ENCODE measurements at places on chromosomes 1 and 21.

DNA sequence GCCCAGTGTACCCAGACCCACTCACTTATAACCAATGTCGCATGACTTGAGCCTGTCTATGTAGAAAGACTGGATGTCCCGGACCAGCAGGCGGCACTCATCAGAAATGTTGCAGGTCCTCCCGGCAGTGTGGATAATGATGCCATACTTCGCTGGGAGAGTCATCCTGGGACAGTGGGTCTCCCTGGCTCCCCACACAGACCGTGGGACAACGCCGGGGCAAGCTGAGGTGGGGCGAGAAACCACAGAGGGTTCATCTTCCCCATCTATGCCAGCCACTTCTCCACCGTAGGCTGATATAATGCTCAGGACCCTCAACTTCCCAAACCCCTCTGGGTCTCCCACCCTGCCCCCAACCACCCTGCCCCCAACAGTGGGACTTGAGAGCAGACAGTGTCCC lies 8.3 kb downstream of the PGLYRP4 start:
- peak; percentile 4 for DNase-seq

DNA sequence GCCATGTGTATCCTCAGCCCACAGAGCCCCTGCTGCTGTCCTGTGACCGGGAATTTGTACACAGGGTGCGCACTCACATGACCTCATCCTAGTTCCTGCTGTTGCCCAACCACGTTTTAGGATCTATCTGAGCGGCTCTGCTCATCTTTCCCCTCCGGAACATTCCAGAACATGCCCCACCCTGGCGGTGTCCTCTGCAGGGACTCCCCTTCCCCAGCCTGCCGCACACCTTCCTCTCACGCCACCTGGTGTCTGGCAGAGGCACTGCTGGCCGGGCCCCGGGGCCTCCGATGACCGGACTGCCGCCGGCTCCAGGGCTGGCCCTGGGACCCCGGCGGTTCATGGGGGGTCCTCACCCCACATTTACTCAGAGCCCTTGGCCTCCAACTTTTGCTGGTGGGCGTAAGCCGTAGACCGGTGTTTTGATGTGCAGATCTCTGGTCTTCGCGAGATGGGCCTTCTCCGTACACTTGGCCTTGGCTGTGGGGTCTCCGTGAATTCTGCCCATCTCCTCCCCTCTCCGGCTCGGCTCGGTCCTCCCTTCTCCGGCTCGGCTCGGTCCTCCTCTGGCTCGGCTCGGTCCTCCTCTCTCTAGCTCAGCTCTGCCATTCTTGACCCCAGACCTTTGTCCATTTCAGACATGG lies 29.5 kb downstream of the ARHGEF16 start:
- DNase-seq: peak; percentile 76

GRCh38 chr1:59266180-59266926 lies 30.5 kb upstream of the FGGY start:
- no peak for DNase-seq

- DNase-seq: no peak
Measured at GRCh38 chr1:175830500-175830899, 87.1 kb upstream of the TNR start.

- DNase-seq: peak; percentile 72
Measured at GRCh38 chr1:31937300-31938183, 626 bp downstream of the PTP4A2 start.

DNA sequence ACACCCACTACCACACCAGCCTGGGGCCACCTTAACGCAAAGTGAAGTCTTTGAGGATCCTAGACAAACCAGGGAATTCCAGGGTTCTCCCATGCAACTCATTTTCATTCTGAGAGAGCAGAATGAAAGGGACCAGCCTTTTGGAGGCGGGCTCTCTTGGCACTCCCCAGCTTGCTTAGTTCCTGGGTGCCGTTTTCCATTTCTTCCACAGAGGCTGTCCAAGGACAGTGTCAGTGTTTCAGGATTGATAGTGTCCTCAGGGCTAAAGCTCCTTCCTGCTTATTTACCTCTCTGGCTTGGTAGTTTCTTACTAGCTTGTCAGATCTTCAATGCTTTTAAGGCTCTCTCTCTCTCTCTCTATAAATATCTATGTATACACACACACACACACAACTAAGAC lies 30.1 kb upstream of the GNG4 start:
- no peak for DNase-seq

DNA sequence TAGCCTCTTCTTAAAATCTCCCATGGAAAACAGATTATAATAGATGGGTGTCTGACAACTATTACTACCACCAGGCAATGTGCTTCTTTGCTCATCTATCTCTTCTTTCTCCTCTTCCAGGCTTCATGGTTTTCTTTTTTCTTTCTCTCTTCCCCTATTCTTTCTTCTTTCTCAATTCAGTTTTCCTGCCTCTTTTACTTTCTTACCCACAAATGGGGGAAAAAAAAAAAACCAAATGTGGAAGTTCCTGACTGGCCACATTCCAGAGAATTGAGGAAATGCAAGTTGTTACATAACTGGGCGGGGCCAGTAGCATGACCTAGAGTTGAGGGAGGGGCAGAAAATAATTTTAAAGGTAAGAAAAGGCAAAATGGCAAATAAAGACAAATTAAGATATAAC lies 10.9 kb upstream of the SMG7 start:
- no peak for DNase-seq

GRCh38 chr21:42500736-42501135 lies 4.7 kb upstream of the RSPH1 start:
- DNase-seq: no peak

- no peak for DNase-seq
Measured at GRCh38 chr1:181180407-181181031, 92.0 kb downstream of the IER5 start.

DNA sequence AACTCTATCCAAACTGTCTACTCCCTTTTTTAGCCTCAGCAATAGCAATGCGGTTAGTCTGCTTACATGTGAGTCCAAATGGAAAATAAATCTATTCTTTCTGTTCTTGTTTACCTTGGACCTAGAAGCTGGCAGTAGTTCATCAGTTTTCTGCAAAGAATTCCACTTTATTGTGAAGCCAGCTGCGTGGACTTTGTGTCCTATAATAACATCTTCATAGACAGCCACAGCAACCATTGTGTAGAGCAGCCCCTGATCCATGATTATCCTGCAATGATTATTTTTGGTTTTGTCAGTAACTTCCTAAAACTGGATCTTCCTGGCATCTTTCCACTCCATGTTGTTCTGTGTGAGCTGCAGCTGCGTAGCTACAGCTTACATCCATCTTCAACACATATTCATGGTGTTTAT lies 408.7 kb downstream of the NUF2 start:
- DNase-seq: no peak

DNA sequence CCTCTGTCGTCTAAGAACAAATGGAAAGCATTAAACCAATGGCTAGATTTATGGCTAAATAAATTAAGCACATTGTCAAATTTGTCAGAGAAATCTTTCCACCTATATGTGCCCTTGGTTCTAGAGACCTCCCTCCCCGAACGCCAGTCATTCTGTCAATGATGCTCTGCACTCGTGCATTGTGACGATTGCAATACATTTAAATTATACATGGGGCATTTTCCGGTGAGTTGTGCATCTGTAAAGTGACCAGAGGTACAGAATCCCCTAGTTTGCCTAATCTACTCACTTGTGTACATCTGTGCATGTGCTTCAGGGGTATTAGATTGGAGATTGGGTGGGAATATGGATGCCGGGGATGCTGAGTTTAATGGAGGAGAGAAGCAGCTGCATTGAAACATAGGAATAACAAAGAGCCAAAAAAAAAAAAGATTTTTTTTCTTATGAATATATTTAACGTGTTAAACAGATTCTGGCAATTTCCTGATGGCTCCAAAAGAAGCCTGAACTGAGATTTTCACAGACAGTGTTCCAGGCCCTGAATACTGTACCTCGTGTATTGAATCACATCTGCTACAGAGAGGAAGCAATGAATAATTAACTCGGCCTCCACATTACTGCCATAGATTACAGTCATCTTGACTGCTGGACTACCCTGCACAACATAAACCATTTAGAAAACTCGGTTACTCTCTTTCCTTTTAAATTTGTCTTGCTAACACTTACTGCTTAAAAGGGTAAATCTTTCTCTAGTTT lies 149.0 kb upstream of the C1orf87 start:
- no peak for DNase-seq

DNA sequence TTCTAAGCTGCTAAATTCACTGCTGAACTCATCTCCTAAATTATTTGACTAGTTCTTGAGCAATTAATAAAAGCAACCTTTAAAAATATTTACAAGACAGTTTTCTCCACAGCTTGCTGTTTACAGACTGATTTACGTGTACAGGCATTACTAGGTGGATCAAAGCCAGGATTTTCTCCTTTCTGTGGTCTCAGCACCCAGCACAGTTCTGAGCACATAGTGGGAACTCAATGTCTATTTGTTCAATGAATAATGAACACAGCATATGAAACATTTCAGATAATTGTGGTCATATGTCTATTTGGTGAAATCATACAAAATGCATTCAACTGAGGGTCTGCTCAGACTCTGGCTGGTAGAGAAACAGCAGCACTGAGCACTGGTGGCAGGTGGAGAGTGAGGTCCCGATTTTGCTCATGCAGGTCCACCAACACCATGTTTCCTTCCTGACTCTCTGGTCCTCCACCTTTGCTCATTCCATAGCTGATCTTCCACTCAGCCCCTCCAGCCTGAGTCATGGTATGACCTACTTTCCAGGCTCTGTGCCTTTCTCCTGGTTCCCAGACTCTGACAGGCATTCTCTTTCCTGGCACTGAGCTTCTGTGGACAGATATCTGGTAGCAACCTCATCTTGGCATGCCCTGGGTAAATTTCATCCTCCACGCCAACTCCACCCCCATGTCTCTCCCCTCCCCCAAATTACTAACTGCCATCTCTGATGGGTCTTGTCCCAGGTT lies 311.3 kb downstream of the TGFB2 start:
- DNase-seq: no peak

GRCh38 chr1:198837278-198838021 lies 198.6 kb downstream of the PTPRC start:
- DNase-seq: peak; percentile 74

- DNase-seq: no peak
Measured at GRCh38 chr1:229058111-229058561, 212.8 kb upstream of the RAB4A start.

DNA sequence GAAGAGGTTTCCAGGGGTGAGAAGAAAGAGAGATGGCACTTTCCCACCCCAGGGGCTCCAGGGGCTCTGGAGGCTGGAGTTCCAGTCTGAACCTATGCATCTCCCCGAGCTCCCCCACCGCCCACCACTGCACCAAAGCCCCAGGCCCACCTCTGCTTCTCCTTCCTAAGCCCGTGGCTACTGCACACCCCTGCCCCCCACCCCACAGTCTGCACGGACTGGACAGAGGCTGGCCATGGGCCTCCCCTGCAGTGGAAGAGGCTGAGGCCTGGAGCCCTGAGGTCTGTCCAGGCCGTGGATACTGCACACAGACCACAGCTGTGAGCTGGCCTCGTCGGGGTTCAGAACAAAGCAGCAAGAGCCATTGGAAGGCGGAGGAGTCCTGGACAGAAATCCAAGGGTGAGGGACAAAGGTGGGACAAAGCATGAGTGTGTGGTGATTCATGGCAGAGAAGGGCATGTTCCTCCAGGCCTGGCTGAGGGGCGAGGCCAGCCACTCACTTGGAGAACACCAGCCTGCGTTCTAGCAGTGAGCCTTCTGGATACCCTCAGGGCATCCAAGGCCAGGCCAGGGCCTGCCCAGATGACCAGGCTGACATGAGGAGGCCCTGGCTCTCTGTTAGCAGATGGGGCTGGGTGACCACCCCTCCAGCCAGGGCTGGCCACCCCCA lies 244.8 kb upstream of the VAMP3 start:
- no peak for DNase-seq

DNA sequence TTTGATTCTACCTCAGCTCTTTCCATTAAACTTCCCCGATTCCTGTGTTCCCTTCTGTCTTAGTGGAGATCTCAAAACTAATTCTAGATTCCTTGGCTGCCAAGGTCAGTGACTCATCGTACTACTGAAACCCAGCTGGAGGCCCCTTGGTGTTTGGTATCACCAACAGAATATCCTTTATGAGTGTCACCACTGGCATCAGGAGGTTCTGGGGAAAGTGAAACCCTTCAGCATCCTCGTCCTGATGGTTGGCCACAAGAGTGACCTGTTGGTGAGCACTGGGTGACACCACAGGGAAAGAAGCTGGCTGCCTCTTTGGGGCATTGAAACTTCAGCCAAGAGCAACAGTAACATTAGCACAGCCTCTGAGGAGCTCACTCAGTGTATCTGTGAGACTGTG lies 9.6 kb downstream of the RAB42 start:
- no peak for DNase-seq

- DNase-seq: no peak
Measured at GRCh38 chr21:41631564-41632461, 123.9 kb upstream of the TMPRSS2 start.

GRCh38 chr1:118099686-118100085 lies 85.3 kb downstream of the SPAG17 start:
- DNase-seq: no peak

- DNase-seq: peak; percentile 38
Measured at GRCh38 chr1:93616221-93616995, 65.2 kb downstream of the BCAR3 start.

DNA sequence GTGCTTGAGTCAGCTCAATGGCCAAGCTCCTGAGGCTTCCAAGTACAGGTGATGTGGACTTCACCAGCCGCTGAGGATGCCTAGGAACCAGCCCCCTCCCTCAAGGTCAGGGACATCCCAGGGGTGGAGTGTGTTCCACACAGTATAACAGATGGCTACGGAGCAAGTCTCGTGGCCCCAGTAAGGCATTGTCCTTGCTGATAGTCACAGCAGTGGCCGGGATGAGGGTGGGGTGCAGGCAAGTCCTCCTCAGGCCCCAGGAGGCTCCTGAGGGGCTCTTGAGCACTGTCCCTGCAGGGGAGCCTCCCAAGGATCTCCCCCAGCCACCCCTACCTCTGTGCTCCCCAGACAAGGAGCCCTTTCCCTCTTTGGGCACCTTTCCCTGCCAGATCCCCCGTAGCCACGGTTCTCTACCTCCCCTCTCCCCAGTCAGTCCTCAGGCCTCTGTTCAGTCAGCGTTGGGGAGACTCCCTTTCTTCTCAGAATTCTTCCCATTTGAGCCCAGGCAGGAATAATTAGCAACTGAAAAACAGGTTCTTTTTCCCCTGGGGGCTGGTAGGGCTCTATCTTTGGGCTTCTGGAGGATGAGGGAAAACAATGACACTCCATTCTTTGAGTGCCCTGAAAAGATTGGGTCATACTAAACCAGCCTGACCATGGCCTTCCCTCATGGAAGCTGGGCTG lies 7.1 kb upstream of the THEM5 start:
- no peak for DNase-seq

DNA sequence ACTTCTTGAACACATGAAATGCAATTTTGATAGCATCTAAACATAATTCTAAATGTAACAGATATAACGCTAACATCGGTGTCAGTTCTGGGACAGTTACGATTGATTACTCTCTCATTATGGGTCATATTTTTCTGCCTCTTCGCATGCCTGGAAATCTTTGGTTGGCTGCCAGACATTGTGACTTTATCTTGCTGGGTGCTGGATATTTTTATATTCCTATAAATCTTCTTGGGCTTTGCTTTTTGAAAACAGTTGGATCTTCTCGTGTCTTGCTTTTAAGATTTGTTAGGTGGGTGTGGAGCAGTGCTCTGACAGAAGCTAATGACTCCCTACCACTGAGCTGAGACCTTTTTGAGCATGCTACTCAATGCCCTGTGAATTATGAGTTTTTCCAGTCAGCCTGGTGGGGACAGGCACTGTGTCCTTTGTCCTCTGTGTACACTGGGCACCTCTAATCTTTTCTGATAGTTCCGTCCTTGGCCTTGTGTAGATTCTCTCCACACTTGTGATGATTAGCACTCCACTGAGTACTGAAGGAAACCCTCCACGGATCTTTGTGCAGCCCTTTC lies 28.0 kb upstream of the EDARADD start:
- peak; percentile 46 for DNase-seq

GRCh38 chr1:175363031-175363430 lies 170.5 kb upstream of the KIAA0040 start:
- no peak for DNase-seq
